Stimulated activated CD8-positive, alpha-beta memory T cell treated with anti-CD3 and anti-CD28 coated beads, Interleukin-12 subunit alpha, Interleukin-12 subunit beta, amount 100 ng/mL, for 4 hours (primary cell): ENCODE measurements at places on chromosomes 12 and 14.

DNA sequence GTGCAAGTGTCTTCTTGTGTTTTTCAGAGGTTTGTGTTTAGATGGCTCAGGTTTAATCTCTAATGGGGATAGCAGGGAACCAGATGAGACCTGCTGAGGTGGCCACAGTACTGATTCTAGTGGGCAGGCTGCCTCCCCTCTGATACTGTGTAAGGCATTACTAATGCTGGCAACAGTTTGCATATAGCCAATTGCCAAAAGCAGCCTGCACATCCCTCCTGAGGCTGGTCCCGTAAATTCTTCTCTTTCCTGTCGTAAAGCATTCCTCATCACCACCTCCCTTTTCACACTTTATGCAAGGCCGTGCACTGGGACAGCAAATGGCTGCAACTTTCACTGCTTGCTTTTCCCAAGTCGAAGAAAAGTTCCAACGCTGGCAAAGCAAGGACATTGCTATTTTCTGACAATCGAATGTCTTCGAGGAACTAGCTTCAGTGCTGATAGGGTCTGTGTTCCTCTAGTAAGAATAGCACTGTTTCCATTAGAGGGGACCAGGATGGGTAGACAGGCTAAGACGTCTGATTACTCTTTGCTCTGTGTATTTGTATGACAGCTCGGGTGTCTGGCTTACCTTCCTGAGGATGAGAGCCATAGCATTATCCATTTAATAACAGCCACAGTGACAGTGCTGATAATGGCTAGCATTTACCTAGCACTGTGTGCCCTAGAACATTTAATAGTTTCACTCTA is 178.2 kb upstream of the HIF1A start:
- no peak for DNase-seq

DNA sequence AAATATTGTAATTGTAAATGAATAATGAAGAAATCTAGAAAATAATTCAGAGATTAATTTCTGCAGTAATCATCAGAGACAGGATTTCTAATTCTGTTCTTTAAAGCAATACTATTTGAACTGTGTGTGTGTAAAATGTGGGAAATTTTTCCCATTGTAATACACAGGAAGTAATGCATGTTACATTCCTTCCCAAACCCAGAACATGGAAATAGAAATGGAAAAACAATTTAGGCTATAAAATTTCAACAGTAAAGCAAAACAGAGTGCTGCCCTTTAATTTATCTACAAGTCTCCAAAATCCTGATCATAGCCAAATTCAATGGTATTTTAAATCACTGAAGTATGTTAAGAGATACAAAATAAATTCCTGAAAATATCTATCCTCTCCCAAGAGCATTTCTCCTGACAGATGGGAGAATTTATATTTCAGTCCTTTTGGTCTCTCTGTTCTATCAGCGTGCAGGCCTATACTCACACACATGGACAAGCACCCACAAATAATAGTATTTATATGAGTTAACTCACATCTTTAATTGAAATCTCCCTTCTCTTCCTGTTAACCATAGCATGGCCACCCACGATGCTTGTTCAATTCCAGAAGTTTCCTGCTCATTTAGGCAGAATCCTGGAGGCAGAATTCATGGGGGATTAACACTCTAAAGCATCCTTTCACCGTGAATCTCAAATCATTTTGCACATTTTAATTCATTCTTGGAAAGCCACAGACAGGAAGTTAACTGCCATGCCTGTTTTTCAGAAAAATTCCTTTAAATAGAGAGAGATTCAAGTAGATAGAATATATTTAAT is 1465.4 kb upstream of the FLRT2 start:
- no peak for DNase-seq

- DNase-seq = no peak
Measured at GRCh38 chr12:108297895-108298760, 41.0 kb downstream of the CMKLR1 start.

DNA sequence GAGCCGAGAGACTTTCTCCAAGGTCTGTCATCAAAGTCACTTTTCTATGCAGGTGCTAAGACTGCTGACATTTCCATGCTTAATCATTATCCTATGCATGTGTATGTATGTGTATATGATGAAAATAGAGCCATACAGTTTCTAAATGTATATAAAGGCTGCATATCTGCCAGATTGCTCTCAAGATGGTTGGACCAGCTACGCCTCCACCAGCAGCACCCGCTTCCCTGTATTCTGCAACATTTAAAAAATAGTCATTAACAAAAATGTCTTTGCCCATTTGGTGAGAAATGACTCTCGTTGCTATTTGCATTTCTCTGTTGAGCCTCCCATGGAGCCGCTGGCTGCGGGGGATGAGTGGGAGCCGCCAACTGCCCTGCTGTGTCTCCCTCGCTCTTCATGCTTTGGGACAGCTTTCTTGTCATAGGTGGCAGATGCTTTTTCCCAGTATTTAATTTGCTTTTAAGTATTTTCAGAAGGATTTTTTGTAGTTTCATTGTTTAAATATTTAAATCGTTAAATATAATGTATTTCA is 54.7 kb downstream of the DYNC1H1 start:
- no peak for DNase-seq

GRCh38 chr14:18688346-18688745 is 87.4 kb downstream of the OR11H12 start:
- DNase-seq = no peak
